HCT116 (cell line): ENCODE measurements at places on chromosomes 7 and 10. TPM values are rescaled to one million over a fixed set of nuclear protein-coding genes. Genes with fewer than 3 reads are reported as not detected.

Gene CRYGN
- not detected for total RNA-seq

Gene STARD3NL
- 32.0 TPM for total RNA-seq

- no peak for DNase-seq
- no peaks in the 10 kb centered on the region for H3K27me3 ChIP-seq
- no peaks in the 10 kb centered on the region for H3K4me1 ChIP-seq
These were observed 710.3 kb downstream of the SORCS1 start for GRCh38 chr10:106454233-106454632.

DNA sequence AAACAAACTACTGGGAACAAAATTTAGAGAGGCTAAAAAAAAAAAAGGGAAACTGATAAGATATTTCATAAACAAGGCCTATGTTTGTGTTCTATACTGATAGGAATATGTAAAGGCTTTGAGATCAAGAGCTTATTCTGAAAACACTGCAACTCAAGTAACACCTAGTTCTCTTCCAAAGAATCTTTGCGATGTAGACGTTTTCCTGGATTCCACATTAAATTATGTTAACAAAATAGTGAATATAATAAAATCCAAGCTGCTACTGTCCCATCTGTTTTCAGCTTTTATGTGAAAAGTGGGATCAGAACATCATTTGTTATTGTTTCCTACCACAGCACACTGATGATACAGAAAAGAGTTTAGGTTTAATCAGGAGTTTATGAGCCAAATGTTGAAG lies 53.0 kb upstream of the RNF148 start:
- no peak for DNase-seq
- no peaks in the 10 kb centered on the region for H3K27me3 ChIP-seq
- H3K4me1 ChIP-seq, result no peaks in the 10 kb centered on the region
- no peak overlapping the region for H3K4me3 ChIP-seq
- no peak overlapping the region for H3K27ac ChIP-seq

DNA sequence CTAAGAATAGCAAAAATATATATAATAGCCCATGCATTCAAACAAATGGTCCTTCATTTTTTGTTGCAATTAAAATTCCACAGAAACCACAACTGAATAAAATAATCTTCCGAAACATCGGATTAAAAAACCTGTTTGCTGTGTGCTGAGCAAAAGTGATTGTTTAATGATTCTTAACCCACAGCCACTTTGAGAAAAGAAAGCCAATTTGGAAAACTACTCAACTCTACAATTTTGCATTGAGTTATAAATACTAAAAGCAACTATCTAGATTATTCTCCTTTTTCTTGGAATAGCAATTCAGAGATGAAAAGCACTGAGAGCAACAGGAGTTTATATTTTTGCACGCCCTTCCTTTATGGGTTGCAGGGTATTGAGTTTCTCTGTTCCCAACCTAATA lies 8.0 kb downstream of the ADRB1 start:
- H3K4me3 ChIP-seq, result no peak overlapping the region
- no peaks in the 10 kb centered on the region for H3K27me3 ChIP-seq
- H3K36me3 ChIP-seq, result no peaks in the 10 kb centered on the region
- no peak for DNase-seq

DNA sequence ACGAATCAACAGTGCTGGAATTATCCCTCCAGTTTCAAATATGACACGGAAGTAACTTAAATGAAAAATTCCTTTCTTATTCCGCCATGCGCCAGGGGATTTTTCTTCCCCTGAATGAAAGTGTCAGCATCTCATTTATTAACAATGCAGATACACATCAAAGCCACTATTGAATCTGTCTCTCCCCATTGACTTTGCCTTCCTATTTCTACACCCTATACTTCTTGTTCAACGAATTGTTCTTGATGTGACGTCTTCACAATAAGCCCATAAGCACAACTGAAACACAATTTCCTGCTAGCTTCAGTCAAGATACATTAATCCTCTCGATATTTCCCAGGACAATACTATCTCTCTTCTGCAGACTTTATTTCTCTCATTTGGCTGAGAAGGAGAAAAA lies 253.5 kb downstream of the ADARB2 start:
- no peaks in the 10 kb centered on the region for H3K4me1 ChIP-seq
- peaks cover 20% of the 10 kb centered on the region; the same call in 1 of the 2 replicates for H3K27me3 ChIP-seq
- H3K36me3 ChIP-seq, result no peaks in the 10 kb centered on the region
- H3K4me3 ChIP-seq, result no peak overlapping the region
- DNase-seq, result no peak

Gene C7orf33
- total RNA-seq, result not detected

DNA sequence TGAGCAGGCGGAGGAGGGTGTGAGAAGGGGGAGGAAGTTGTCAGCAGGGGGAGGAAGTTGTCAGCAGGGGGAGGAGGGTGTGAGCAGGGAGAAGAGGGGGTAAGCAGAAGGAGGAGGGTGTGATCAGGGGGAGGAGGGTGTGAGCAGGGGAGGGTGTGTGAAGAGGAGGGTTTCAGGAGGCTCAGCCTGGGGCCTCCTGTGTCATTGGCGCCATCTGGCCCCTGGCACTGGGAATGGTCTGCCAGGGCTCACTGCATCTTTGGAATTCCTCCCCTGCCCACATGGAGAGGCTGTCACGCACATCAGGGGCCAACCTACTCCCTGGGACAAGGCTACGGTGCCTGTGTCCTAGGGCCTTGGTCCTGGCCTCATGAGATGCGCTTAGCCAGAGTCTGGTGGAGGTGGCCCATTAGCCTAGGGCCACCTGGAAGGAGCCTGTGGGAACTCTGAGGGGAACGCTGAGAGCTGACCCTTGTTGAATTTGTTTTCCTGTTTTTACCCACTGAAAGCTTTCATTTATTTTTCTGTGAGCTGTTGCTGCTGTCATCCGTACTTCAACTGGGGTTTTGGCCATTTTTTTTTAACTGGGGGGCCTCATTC lies 18.0 kb downstream of the CAMK2B start:
- no peaks in the 10 kb centered on the region for H3K27me3 ChIP-seq
- peak; percentile 43 for DNase-seq
- peak overlapping the region; percentile 14 for H3K4me3 ChIP-seq
- H3K27ac ChIP-seq, result peak overlapping the region; percentile 31
- peaks cover 14% of the 10 kb centered on the region; the same call in 1 of the 2 replicates for H3K4me1 ChIP-seq

Gene POU6F2
- 0.27 TPM for total RNA-seq

Gene MAGI2
- 0.22 TPM for total RNA-seq

DNA sequence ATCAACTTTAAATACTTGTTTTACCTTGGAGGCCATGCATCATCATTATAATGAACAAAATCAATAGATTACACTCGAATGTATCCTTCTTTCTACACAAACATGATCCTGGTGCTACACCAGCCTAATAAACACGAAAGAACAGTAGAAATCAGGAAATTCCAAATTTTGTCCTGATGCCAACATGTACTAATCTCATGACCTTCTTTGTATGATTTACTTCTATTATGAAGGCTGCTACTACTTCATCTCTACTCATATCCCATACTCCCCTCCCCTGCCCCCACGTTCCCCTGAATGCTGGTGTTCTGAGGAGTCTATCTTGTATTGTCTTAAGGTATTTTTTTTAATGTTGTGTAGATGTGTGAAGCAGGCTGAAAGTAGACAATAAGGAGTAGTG lies 315.0 kb downstream of the CACNA2D1 start:
- H3K4me1 ChIP-seq, result no peaks in the 10 kb centered on the region
- no peak overlapping the region for H3K4me3 ChIP-seq
- no peaks in the 10 kb centered on the region for H3K36me3 ChIP-seq
- H3K27me3 ChIP-seq, result no peaks in the 10 kb centered on the region

Gene GBX1
- 0.86 TPM for total RNA-seq
